ENCODE measurements at places on chromosomes 4 and X. TPM values are rescaled to one million over a fixed set of nuclear protein-coding genes. Genes with fewer than 3 reads are reported as not detected.

DNA sequence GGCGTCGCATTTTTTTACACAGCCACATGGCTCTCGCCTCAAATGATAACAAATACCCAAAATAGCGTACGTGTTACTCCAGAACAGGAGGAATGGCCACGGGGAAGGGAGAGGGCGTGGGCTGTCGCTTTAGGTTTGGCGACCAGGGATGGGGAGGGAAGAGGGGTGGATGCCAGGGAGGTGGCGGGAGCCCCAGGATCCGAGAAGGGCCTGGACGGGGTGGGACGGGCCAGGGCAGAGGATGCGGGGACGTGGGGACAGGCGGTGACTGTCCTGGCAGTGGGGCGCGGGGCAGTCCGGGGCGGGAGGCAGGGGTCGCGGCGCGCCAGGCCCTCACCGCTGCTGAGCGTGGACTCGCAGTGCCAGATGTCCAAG, 631 bp downstream of the TMEM47 start:
- DNase-seq, result no peak

Gene NDNF
- total RNA-seq, result 14.0 TPM

Gene ADH1A
- total RNA-seq, result 1.0 TPM

DNA sequence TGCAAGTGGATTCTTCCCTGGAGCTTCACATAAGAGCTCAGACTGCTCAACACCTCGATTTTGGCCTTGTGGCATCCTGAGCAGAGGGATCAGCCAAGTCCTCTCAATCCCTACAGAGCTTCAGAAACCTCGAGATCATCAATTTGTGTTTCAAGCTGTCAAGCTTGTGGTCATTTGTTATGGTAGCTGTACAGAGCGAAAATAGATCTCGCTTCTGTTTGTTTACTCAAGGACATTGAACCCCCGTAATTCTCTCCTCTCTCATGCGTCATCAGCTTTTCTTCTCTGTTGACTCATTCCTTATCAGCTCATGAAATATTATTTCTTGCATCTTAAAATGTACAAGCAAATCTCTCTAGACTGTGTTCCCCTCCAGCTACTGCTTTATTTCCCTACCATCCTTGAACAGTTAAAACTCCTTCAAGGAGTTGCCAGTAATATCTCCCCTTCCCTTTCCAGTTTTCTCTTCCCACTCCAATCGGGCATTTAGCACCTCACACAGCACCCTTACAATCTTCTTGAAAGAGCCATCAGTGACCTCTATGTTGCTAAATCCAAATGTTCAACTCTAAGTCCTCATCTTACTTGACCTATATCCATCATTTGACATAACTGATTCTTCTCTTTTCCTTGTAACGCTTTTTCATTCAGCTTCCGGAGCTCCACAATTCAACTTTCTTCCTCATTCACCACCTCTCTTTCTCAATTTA, 106.2 kb upstream of the FAT1 start:
- no peak for DNase-seq
